ENCODE measurements at places on chromosomes 6 and 20. TPM values are rescaled to one million over a fixed set of nuclear protein-coding genes. Genes with fewer than 3 reads are reported as not detected.

DNA sequence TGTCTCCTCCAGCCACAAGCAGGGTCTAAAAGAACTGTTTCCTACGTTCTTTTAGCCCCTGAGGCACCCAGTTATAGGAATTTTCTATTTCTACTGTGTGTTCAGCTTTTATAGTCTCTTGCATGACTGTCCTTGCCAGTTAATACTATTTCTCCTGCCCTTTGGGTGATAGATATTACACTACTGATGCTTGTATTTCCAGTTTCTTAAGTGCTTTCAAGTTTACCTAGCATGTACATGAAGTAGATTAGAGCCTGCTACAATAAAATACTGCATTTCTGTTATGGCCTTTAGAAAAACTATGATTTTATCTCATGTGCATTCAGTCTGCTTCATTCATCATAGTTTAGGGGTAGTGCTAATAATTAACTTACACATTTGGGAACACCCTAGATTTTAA, 89.6 kb downstream of the FOXO3 start:
- no peak for DNase-seq

DNA sequence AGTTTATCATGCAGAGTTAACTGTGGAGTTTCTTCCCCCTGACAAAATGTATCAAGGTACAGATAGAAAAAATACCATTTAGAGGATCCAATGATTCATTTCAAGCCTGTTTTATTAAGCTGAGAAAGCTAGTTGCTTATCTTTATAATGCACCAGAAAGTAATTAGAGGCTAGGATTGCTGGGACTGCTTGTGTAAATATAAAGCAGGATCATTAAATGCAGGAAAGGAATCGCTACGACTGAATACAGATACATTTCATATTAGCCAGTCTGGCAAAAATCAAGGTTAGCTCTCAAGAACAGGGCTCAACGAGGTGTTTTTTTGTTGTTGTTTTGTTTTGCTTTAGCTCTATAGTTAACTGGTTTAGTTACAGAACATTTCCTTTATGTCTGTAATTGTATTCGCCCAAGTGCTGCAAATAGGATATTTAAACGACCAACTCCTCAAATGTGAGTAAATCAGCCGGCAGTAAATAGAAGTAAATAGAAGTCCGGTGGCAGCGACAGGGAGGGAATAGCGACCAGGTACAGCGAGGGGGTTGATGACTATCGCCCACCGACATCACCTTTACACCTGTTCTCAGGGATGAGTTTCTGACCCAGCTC, 748 bp downstream of the UBE2J1 start:
- no peak for DNase-seq

GRCh38 chr6:169960886-169961611, 209.6 kb downstream of the ERMARD start:
- no peak for DNase-seq

DNA sequence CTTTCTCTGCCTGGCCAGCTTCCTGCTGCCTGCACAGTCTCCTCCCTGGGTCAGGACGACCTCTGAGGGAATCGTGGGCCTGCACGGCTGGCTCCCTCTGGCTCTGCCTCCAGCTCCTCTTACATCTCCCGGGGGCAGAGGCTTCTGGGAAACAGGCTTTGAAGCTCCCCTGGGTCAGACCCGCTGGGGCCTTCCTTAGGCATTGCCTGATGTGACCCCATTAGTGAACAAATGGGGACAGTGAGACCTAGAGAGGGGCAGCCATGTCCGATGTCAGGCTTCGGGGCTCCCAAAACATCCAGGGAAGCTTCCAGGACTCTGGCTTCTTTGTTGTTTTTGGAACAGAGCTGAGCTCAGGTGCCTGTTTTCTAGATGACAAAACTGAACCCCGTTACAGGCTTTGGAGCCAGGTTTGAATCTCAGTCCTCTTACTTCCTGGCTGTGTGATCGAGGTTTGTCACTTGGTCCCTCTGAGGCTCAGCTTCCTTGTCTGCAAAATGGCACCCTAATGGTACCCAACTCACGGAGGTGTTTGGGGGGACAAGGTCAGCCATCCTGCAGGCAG, 94.3 kb downstream of the CEBPB start:
- no peak for DNase-seq

- no peak for DNase-seq
Measured at GRCh38 chr6:46773201-46773855, 19.9 kb upstream of the MEP1A start.

GRCh38 chr6:87848616-87849015, 146.6 kb upstream of the AKIRIN2 start:
- no peak for DNase-seq

GRCh38 chr20:20369250-20370093, 1.6 kb downstream of the INSM1 start:
- no peak for DNase-seq

- DNase-seq = no peak
Measured at GRCh38 chr6:81755551-81755950, 3.1 kb upstream of the TENT5A start.

The HS3ST5 gene
- total RNA-seq = 3.2 TPM

Measured in astrocyte (in vitro differentiated cells and primary cell).